A549 treated with AZD2906 at 1 μM for 4 hours (cell line): ENCODE measurements at places on chromosomes 6 and 20. TPM values are rescaled to one million over a fixed set of nuclear protein-coding genes. Genes with fewer than 3 reads are reported as not detected.

Gene FILIP1
- 0.17 to 0.48 TPM (median 0.28 TPM) in 5 replicates for total RNA-seq

Gene CFAP206
- 0.34 to 0.58 TPM (median 0.48 TPM) in 5 replicates for total RNA-seq

Gene TBC1D7
- total RNA-seq: 23.1 to 26.5 TPM (median 24.1 TPM) in 5 replicates

Gene NEURL2
- total RNA-seq: 0.61 to 1.1 TPM (median 0.96 TPM) in 5 replicates

Gene DAAM2
- 0.10 to 0.25 TPM (median 0.22 TPM) in 5 replicates for total RNA-seq

Gene SGK2
- 6.4 to 7.6 TPM (median 7.0 TPM) in 5 replicates for total RNA-seq

Gene CLVS2
- 0.13 to 0.23 TPM (median 0.18 TPM) in 5 replicates for total RNA-seq

Gene MICB
- total RNA-seq: 5.8 to 6.5 TPM (median 6.2 TPM) in 5 replicates

Gene SRSF3
- 481 to 703 TPM (median 512 TPM) in 5 replicates for total RNA-seq

Gene KHDC1L
- 0.22 to 0.33 TPM (median 0.26 TPM) in 5 replicates for total RNA-seq

Gene OXT
- not detected in 5 replicates for total RNA-seq

Gene CST2
- total RNA-seq: 0.84 to 1.6 TPM (median 1.4 TPM) in 5 replicates

Gene BHLHE23
- not detected in 5 replicates for total RNA-seq

Gene NKX2-4
- total RNA-seq: not detected in 5 replicates

Gene SMLR1
- 0.02 to 0.03 TPM in 2 of 5 replicates, not detected in the others for total RNA-seq

Gene RNF39
- 0.03 to 0.06 TPM (median 0.05 TPM) in 4 of 5 replicates, not detected in the other for total RNA-seq

Gene PCSK2
- total RNA-seq: not detected in 5 replicates

Gene SLC17A3
- total RNA-seq: 0.81 to 1.2 TPM (median 0.85 TPM) in 5 replicates

Gene OGFRL1
- 5.4 to 8.7 TPM (median 6.6 TPM) in 5 replicates for total RNA-seq

Gene RHAG
- total RNA-seq: 0.05 to 0.06 TPM in 2 of 5 replicates, not detected in the others

Gene VSTM2L
- total RNA-seq: 20.6 to 33.5 TPM (median 26.8 TPM) in 5 replicates

Gene MEP1A
- not detected in 5 replicates for total RNA-seq

Gene MACROD2
- 0.34 to 0.73 TPM (median 0.58 TPM) in 5 replicates for total RNA-seq

Gene TPX2
- total RNA-seq: 95.0 to 121 TPM (median 100 TPM) in 5 replicates

Gene COL20A1
- total RNA-seq: 0.34 to 1.1 TPM (median 0.67 TPM) in 5 replicates

Gene TNF
- 0.07 to 0.08 TPM in 2 of 5 replicates, not detected in the others for total RNA-seq

Gene ARHGAP18
- total RNA-seq: 4.3 to 6.6 TPM (median 4.9 TPM) in 5 replicates

Gene PPP1R16B
- 0.08 to 0.17 TPM (median 0.15 TPM) in 5 replicates for total RNA-seq

Gene SOBP
- 0.60 to 0.93 TPM (median 0.66 TPM) in 5 replicates for total RNA-seq

Gene GRM1
- total RNA-seq: 0.01 to 0.03 TPM (median 0.01 TPM) in 5 replicates

Gene CD40
- 3.5 to 5.2 TPM (median 4.3 TPM) in 5 replicates for total RNA-seq

Gene SLC17A9
- total RNA-seq: 0.02 to 0.16 TPM (median 0.13 TPM) in 5 replicates

Gene OPRM1
- not detected in 5 replicates for total RNA-seq

Gene GINS1
- total RNA-seq: 30.0 to 36.5 TPM (median 33.5 TPM) in 5 replicates

Gene ZNF334
- not detected in 5 replicates for total RNA-seq

Gene MRPS26
- 106 to 165 TPM (median 157 TPM) in 5 replicates for total RNA-seq

Gene DEFB123
- not detected in 5 replicates for total RNA-seq

Gene TP53TG5
- not detected in 5 replicates for total RNA-seq

Gene ZSCAN23
- total RNA-seq: not detected in 5 replicates

Gene SLC32A1
- not detected in 5 replicates for total RNA-seq

Gene PERP
- total RNA-seq: 74.2 to 82.5 TPM (median 77.1 TPM) in 5 replicates

Gene GJA10
- not detected in 5 replicates for total RNA-seq

Gene RAB23
- total RNA-seq: 6.7 to 8.6 TPM (median 8.2 TPM) in 5 replicates

Gene CEBPB
- total RNA-seq: 156 to 353 TPM (median 327 TPM) in 5 replicates

Gene CDH22
- total RNA-seq: 0.02 to 0.10 TPM (median 0.03 TPM) in 4 of 5 replicates, not detected in the other
